ENCODE measurements at places on chromosomes 4 and X.

- no peak for DNase-seq
Measured at GRCh38 chr4:170420255-170420693, 330.5 kb upstream of the AADAT start.

DNA sequence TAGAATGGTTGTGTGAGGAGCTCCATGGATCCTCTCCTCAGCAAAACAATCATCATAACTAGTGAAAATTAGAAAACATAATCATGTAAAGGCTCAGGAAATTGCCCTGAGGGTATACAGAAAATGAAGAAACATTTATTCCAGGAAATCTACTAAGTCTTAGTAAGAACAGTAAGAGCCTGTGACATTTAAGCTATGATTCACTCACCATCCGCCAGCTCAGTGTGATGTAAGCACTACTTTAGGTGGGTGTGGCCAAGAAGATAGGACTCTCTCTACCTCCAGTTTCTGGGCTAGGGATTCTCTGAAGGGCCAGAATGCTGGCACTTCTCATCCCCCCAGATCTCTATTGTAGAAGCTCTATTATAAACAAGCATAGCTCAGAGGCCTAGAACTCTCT lies 147.5 kb downstream of the DLG3 start:
- no peak for DNase-seq

- no peak for DNase-seq
Measured at GRCh38 chrX:132778917-132779316, 179.5 kb downstream of the HS6ST2 start.

DNA sequence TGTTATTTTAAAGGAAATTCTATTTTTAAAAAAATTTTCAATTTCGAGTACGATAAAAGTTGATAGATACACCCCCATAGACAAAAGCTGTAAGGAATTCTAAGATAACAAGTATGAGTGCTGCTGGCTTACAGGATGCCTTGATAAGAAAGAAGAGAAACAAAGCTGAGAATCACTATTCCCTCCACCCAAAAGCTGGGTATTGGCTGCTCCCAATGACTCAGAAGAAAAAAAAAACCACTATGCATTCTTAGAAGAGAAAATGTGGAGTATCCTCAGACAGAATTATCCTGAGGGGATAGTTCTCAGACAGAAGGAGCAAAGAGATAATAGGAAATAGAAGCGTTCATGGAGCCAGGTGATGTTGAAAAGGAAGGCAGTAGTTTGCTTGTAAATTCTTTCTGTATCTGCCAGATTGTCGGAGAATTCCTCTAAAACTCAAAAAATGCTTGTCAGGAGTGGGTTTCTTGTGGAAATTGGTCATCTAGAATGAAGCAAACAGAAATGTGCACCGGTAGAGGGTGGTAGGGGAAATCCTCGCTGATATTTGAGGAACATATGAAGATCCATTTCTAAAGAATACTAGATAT lies 217.5 kb upstream of the ADAMTS3 start:
- no peak for DNase-seq

GRCh38 chr4:12447451-12447850 lies 1018.8 kb upstream of the HS3ST1 start:
- no peak for DNase-seq

DNA sequence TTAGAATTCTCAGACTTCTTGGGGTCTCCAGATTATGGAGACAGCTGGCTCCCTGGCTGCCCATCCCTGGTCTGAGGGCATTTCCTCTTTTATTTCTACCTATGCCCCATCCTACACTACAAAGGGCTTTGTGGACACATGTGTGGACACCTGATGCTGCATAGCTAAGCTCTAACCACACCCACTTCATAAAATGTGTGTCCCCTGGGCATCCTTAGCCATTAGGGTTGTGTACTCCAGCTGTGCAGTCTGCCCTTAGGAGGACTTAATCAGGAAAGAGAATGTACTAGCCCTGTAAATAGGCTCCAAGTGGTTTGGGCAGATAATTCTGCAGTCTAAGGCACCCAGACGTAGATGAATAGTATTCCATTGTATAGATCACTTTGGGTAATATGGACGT lies 47.0 kb downstream of the COQ2 start:
- DNase-seq: no peak

GRCh38 chrX:20499763-20500162 lies 233.1 kb upstream of the RPS6KA3 start:
- DNase-seq: no peak

DNA sequence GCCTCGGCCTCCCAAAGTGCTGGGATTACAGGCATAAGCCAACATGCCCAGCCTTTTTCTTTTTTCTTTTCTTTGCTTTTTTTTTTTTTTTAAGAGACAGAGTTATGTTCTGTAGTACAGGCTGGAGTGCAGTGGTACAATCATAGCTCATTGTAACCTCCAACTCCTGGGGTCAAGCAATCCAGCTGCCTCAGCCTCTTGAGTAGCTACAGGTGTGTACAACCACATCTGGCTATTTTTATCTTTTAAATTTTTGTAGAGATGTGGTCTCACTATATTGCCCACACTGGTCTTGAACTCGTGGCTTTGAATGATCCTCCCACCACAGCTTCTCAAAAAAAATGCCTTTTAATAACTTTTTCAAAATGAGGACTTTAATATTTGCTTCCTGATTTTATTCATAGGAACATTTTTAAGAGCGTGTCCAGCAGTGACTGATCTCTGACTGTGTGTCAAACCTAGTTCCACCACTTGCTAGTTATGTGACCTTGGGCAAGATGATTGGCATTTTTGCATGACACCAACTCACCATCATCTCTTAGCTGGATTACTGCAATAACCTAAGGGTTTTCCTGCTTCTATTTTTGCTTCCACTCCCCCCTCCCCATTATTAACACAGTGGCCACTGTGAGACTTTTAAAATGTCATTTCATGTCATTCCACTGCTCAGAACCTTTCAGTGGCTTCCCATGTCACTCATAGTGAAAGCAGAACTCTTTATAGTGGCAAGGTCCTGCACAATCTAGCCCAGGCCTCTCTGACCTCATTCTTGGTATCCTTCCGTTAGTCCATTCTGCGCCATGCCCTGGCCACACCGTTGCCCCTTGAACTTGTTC lies 4.5 kb upstream of the TNIP3 start:
- DNase-seq: peak; percentile 65

- DNase-seq: no peak
Measured at GRCh38 chr4:138256608-138257007, 14.5 kb upstream of the SLC7A11 start.

DNA sequence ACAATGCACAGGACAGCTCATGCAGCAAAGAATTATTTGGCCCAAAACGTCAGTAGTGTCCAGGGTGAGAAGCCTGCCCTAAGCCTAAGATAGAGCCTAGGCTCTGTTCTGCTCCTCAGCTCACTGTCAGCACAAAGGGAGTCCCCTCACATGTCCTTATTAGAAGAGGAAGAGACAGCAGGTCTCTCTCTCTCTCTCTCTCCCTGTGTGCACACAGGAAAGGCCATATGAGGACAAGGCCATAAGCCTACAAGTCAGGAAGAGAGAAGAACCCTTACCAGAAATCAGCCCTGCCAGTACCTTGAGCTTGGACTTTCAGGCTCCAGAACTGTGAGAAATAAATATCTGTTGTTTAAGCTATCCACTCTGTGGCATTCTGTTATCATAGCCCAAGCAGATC lies 20.4 kb downstream of the FAM184B start:
- no peak for DNase-seq

- no peak for DNase-seq
Measured at GRCh38 chr4:67436742-67437141, 108.6 kb downstream of the CENPC start.

GRCh38 chr4:7970361-7970946 lies 30.8 kb upstream of the AFAP1 start:
- no peak for DNase-seq

GRCh38 chr4:14792702-14793227 lies 209.5 kb upstream of the CPEB2 start:
- DNase-seq: no peak

DNA sequence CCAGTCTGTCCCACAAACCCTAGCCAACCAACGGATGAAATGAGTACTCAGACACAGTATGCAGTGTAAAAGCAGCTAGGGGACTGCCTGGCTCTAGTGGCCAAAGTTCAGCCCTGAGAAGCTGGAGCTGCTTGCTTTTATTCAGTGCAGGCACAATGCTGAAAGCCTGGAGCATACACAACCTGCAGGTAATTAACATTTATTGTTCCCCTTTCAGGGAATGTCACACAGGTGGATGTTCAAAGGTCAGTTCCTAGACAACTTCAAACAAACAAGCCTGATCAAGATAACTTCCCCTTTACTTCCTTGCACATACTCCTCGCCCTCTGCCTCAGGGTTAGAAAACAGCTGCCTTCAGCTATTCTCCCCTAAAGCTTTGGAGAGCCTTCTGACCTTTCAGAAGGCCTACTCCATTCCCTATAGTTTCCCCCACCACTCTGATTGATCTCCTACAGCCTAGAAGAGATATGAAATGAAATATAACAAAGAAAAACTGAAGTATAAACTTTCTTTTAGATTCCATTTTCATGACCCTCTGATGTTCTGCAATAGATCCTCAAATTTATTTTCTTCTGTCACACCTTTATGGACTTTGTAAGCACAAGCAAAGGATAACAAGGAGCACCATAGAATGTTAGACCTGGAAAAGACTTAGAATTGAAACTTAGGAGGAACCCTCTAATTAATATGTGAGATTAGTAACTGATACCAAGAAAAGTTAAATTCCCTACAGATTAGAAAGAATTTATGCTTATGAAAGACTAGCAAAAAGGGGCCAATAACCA lies 6.8 kb upstream of the DCAF8L1 start:
- no peak for DNase-seq

GRCh38 chr4:1523907-1524636 lies 117.8 kb upstream of the NKX1-1 start:
- peak; percentile 11 for DNase-seq

GRCh38 chrX:47941423-47941822 lies 62.4 kb downstream of the ZNF182 start:
- no peak for DNase-seq

GRCh38 chrX:71109051-71109450 lies 2.3 kb downstream of the IL2RG start:
- no peak for DNase-seq

- no peak for DNase-seq
Measured at GRCh38 chr4:177367336-177367735, 57.7 kb downstream of the NEIL3 start.

GRCh38 chr4:38691251-38692008 lies 27.4 kb downstream of the KLF3 start:
- no peak for DNase-seq

- no peak for DNase-seq
Measured at GRCh38 chr4:93184053-93184452, 644.5 kb upstream of the ATOH1 start.

- DNase-seq: no peak
Measured at GRCh38 chr4:83180431-83180968, 66.0 kb upstream of the PLAC8 start.

GRCh38 chr4:93646233-93646930 lies 182.2 kb upstream of the ATOH1 start:
- no peak for DNase-seq

- no peak for DNase-seq
Measured at GRCh38 chr4:100189820-100190642, at the start of gene DDIT4L. Gene DDIT4L (minus strand): TSS chr4:100190468. CDS start chr4:100189983, 485 bp downstream.

DNA sequence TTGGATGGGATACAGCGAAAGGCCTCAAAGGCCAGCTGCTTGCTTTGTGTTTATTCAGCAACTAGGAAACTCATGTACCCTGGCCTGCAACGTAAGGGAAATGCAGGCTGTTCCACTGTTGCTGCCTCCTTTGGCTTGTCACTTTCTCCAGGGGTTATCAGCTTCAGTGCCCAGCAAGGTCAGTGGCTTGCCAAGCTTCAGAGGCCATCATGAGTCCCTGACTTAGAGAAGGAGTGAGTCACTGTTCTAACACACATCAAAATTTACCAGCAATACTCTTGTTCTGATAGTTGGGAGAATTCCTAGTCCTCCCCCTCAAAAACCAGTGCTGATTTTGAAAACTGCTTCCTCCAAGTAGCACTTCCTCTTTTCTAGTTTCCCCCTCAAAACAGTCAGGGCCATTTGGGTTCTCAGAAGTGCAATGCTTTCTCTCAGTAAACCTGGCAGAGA lies 250.8 kb downstream of the ARHGAP24 start:
- DNase-seq: peak; percentile 78

DNA sequence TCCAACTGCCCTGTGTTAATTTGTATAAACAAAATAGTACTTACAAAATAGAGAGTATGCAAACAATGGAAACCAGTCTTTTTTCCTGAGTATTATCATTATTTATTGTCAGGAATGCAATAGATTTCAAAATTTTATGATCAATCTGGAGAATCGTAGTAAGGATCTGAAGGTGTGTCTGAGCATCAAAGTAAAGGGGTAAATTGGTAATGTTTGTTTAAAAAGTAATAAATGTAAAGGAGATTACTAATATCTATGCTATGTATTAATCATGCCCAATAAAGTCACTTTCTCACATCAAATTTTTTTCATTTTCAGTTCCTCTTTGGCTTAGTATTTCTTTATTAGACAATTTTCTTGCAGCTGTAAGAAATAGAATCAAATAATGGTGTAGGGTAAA lies 1507.1 kb upstream of the PCDH7 start:
- DNase-seq: no peak

GRCh38 chr4:125313497-125313896 lies 1.3 kb upstream of the FAT4 start:
- peak; percentile 93 for DNase-seq

DNA sequence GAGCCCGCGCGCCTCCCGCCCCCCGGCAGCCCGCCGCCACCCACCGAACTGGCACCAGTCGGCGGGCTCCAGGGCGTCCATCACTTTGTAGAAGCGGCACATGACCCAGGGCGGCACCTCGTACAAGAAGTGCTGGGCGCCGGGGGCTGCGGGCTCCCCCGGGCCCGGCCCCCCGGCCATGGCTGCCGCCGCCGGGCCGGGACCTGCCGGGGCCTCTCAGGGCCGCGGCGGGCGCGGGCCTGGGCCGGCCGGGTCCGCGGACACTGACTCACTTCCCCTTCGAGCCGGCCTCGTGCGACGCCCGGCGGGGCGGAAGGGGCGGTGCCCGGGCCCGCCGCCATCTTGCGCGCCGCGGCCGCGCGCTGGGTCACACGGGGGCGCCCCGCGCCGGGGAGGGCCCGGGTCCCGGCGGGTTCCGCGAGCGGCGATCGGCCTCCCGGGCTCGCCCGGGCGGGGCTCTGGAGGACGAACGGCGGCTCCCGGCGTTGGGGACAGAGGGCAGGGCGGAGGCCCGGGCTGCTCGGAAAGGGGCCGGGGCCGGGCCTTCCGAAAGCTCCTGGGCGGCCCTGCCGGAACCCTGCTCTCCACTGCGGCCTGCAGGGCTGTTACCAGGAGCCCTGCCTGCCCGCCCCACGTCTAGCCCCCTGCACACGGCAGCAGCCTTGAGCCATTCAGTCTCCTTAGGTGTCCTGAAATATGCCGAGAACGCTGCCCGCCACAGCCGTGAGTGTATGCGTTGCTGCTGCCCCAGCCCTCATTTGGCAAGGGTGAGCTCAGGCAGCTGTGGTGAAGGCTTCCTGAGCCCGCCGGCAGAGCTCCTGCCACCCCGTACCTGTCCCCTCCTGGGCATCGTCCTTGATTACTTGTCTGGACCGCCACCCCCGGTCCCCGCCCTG lies at the start of gene IRAK1:
Gene IRAK1, minus strand, starts transcription at position 270 of the 896 bp plus-strand sequence. Its CDS starts 90 bp downstream, at position 180.
- no peak for DNase-seq

DNA sequence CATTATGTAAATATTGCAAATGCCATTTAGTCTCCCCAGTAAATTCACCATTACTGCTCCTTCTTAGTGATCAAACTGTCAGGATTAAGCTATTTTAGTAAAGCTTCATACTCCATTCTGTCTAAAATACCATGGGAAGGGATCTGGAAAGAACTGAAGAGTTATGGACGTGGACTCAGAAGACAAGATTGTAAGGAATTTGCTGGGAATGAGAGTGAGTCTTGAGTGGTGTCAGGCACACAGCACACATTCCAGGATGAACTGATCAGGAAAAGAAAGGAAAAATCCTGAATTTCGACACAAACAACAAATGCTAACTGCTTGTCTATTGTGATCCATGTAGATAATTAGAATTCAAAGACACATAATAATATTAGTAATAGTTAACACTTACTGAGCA lies 311.0 kb downstream of the CENPC start:
- DNase-seq: no peak

All from pons (tissue), 1 donor.